ENCODE measurements at places on chromosomes 7 and 10.

- DNase-seq: no peak
Observed at GRCh38 chr10:18290651-18291313, 150.6 kb downstream of the CACNB2 start.

GRCh38 chr10:25692761-25693160 lies 241.3 kb upstream of the MYO3A start:
- DNase-seq: no peak

DNA sequence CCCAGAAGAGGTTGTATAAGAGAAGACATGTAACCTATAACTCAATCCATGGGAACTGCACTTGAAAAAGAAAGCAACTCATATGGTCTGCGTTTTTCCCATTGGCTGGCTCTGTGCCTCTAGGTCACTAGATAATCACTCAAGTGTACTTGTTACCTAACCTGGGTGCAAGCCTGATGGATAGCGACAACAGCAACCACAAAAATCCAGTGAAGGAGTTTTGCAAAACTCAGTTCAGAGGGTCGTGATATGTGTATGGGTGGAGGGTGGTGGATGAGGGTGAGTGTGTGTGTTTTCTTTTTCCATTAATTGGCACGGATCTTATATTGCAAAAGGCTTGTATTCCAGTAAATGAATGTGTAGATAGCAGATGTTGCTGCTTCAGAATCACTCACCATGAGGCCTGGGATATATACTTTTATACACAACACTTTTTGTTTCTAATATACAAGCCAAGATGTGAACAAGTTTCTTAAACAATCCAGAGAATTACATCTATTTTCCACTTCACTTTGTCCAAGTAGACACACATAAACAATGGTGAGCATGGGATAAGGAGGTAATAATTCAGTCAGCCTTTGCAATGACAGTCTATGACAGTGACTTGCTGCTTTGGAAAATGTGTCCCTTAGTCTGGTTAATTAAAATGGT lies 286.9 kb upstream of the DKK1 start:
- DNase-seq: no peak

- no peak for DNase-seq
Observed at GRCh38 chr10:24639124-24639523, 84.6 kb downstream of the ARHGAP21 start.

DNA sequence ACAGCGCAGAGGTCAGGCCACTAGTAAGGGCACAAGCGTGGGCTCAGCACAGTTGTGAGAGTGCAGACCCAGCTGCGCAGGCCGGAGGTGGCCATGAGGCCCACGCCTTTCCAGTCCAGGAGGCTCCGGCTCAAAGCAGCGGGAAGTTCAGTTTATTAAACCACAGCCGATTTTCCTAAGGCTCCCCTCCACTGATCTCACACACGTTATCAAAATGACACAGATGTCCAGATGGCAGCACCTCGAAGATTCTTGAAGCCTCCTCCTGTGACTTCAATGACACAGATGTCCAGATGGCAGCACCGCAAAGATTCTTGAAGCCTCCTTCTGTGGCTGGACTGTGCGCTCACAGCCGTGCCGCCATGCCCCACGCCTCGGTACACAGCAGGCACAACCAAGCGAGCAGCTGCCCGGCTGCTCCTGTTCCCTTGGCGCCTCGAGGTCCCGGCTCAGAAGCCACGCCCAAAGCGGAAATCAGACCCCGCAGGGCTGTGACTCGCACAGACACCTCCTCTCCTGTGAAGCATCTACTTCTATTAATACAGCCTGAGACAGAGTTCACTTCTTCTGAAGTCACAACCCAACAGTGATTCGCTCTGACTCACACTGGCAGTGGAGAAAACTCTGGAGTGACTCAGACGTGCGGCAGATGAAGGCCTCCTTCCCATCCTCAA lies 122.7 kb downstream of the MAD1L1 start:
- no peak for DNase-seq

DNA sequence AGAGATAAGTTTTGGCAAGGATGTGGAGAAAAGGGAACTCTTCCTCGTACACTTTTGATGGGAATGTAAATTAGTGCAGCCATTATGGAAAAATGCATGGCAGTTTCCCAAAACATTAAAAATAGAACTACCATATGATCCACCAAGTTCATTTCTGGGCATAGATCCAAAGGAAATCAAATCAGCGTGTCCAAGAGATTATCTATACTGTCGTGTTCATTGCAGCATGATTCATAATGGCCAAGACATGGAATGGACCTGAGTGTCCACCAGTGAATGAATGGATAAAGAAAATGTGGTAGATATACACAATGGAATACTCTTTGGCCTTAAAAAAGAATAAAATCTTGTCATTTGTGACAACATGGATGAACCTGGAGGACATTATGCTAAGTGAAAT lies 70.3 kb upstream of the RSU1 start:
- no peak for DNase-seq

GRCh38 chr10:127908106-127908958 lies 1.4 kb downstream of the PTPRE start:
- DNase-seq: no peak

All from right atrium auricular region (tissue), 2 donors.